ENCODE measurements at places on chromosomes 6 and 20. TPM values are rescaled to one million over a fixed set of nuclear protein-coding genes. Genes with fewer than 3 reads are reported as not detected.

EFCAB8 gene
- total RNA-seq: 0.70 TPM

CFAP206 gene
- not detected for total RNA-seq

GNAS-AS1 gene
- total RNA-seq: 3.4 TPM

L3MBTL1 gene
- total RNA-seq: 9.1 TPM

PKIB gene
- 1.0 TPM for total RNA-seq

BPI gene
- total RNA-seq: not detected

FRK gene
- 0.02 TPM for total RNA-seq

ZC2HC1B gene
- not detected for total RNA-seq

COL12A1 gene
- total RNA-seq: 0.06 TPM

PSORS1C2 gene
- total RNA-seq: not detected

PLCB1 gene
- 2.1 TPM for total RNA-seq

FAM184A gene
- total RNA-seq: 8.3 TPM

AIF1 gene
- total RNA-seq: 117 TPM

LAMA5 gene
- 0.95 TPM for total RNA-seq

CFAP61 gene
- total RNA-seq: not detected

PRIM2 gene
- total RNA-seq: 67.6 TPM

PTK6 gene
- 0.54 TPM for total RNA-seq

TTK gene
- 32.6 TPM for total RNA-seq

GHRH gene
- not detected for total RNA-seq

MEP1A gene
- total RNA-seq: not detected

CSE1L gene
- total RNA-seq: 78.6 TPM
